ENCODE measurements at places on chromosomes 5 and 9.

DNA sequence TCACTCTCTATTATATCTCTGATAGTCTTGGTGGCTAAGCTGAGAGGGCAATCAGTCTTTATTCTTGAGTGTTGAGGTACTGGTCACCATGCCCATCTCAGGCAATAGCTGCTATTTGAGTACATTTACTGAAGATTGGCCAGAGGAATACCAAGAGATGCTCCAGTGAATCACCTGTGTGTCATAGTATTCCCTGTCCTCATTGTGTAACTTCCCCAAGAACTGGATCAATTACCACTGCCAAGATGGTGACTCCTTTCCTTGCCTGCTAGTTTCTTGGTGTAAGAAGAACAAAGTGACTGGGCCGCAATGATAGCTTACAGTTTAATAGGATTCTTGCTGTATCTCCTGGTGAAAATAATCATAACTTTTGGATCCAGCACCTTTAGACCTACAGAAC lies 418.7 kb upstream of the KIF2A start:
- DNase-seq = no peak

- DNase-seq = no peak
Observed at GRCh38 chr5:92064993-92065392, 681.9 kb upstream of the ARRDC3 start.

DNA sequence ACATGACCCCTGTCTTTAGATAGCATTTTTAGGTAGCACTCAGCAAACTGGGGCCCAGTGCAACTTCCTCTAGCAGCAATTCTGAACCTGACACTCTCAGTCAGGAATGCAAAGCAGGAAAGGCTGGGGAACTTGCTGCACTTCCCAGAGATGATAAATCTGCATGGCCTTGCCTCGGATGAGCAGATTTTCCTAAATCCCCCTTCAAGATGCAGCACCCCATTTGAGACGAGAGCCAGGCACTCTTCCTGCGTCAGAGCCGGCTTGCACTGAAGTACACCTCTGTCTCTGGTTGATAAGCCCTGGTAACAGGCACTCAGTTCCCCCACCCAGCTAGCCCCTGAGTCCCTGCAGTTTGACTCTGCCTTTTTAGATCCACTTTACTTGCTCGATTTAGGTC lies 296.7 kb upstream of the PANK3 start:
- no peak for DNase-seq

- no peak for DNase-seq
Observed at GRCh38 chr5:71743155-71743554, 24.1 kb downstream of the CARTPT start.

GRCh38 chr5:82847562-82847961 lies 229.6 kb downstream of the TMEM167A start:
- DNase-seq = no peak

DNA sequence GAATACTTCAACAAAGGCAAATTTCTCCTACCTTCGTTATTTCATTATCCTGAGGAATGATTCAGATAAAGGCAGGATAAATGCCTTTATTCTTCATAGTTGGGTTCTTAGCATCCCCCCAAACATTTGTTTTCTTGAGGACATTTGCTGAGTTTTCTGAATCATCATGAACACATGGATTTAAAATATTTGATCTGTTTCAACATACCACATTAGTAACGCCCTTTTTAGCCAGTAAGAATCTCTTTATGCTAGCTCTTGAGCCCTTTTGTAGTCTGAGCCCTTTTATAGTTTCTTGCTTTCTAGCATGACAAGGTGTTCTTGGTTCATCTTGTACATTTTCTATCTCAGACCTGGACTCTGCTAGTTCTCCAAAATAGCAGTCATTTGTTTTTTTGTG lies 27.9 kb downstream of the SKIC3 start:
- DNase-seq = no peak

DNA sequence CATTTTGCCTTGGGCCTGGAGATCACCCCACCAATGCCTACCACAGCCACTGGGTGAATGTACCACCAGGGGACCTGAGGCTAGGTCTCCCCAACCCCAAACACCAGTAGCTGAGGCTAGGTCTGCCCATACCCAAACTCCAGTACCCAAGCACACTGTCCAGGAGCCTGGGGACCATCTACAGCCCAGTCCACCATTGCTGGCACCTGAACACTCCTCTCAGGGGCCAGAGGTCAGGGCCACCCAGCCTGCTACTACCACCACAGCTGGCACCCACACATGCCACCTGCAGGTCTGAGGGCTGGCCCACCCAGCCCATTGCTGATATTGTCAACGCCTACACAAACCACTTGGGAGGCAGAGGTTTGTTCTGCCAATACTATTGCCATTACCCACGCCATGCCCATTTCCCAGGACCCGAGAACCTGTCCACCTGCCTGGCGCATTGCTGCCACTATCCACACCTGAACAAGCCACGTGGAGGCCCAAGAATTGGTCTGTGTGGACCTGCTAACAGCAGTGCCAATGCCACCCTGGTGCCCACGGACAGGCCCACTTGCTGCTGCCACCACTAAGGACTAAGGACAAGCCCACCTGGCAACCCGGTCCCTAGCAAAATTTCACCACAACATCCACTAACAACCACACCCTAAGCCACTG lies 59.2 kb downstream of the ZDHHC21 start:
- no peak for DNase-seq

DNA sequence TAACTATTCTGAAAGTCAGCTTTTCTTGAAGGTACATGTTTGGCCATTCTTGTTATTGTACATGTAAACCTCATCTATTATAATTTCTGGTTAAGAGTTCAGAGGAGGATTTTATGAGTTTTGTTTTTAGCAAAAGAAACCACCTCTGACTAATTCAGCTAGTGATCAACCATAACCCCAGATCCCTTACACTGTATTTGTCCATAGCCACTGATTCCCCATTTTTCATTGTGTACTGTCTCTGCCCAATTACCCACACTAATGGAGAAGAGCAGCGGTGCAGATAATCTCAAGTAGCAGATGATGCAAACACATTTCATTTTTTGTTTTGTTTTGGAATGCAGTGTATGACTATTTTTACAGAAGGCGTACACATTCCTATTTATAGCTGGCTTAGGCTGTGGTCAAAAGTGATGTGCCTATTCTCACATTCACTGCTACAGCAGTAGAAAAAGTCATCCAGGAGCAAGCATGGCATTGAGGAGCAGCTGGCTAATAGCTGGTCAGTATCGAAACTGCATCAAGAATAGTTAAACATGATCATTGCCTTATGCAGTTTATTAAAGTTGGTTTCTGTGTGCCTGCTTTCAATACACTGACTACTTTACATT lies 988.3 kb downstream of the DTWD2 start:
- no peak for DNase-seq

- no peak for DNase-seq
Observed at GRCh38 chr9:21967702-21968101, 26.5 kb downstream of the CDKN2A start.

DNA sequence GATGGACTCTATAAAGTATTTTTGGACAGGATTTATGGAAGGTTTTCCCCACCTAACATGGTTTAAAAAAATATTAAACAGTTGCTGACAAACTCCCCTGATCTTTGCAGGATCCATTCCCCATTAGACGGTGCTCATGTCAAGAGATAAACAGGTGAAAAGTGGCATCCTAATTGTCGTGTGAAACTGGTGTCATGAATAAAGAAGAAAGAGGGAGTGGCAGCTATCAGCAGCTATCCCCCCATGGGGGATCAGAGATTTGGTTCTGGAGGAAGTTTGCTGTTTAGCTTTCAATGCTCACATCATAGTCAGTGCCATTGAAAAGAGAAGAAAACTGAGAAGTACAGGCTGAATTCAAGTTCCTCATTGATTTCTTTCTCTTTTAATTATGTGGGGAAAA lies 329.3 kb upstream of the BRINP1 start:
- no peak for DNase-seq

GRCh38 chr9:89879276-89879675 lies 274.5 kb downstream of the GADD45G start:
- DNase-seq = no peak

Data from NCI-H146 (cell line).